ENCODE measurements at places on chromosomes 13 and 19. TPM values are rescaled to one million over a fixed set of nuclear protein-coding genes. Genes with fewer than 3 reads are reported as not detected.

WASF3 gene
- total RNA-seq, result 0.22 TPM

ZNF541 gene
- total RNA-seq, result 0.19 TPM

GRCh38 chr19:41801792-41802211 is 5.4 kb downstream of the CEACAM3 start:
- DNase-seq, result no peak

DNA sequence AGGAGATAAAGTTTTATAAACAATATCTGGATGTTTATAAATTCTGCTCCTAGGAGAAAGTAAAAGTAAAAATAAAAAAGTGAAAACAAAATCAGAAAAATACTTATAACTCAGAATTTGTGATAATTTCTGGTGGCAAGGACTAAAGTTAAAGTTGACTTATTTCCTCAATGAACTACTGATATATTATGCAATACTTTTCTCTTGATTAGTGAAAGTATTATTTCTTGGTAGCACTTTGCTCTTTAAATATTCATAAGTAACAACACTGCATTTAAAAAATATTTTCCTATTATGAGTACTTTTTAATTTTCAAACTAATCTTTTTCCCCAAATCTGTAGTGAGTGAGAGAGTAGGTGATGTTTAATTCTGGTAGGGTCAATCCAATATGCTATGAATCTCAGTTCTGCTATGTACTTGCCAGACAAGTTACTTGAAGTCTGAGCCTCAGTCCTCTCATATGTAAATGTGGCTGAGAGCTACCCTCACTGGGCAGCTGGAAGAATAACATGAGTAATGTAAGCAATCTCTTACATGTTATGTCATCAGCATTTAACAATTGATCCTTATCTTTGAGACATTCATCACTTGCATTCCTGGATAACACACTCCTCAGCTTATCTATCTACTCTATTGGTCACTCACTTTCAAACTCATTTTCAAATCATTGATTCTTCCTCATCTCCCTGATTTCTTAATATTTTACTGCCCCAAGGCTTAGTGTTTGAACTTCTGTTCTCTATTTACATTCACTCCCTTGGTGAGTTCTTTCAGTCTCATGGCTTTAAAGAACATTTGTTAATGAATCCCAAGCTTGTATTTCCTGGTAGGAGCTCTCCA is 239.0 kb downstream of the RGCC start:
- DNase-seq, result no peak

- no peak for DNase-seq
These were observed 70.2 kb downstream of the KLF5 start for GRCh38 chr13:73129023-73129422.
